ENCODE measurements at places on chromosomes 7 and 10.

GRCh38 chr7:12369756-12370155, 33.9 kb downstream of the VWDE start:
- DNase-seq: no peak

DNA sequence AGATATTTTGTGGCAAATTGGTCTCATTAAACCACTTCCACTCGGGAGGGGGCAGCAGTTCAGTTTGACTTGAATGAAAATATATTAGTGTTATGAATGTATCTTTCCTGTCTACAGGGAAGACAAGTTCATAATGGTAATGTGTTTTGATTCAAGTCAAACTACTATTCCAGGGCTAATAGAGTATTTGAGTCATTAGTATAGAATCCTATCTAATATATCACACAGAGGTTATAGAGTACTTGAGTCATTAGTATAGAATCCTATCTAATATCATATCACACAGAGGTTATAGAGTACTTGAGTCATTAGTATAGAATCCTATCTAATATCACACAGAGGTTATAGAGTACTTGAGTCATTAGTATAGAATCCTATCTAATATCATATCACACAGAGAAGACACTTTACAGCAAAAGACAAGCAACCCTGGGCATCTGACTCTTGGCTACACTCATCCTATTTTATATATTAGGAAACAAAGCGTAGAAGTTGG, 199.7 kb upstream of the MAGI2 start:
- DNase-seq: no peak

DNA sequence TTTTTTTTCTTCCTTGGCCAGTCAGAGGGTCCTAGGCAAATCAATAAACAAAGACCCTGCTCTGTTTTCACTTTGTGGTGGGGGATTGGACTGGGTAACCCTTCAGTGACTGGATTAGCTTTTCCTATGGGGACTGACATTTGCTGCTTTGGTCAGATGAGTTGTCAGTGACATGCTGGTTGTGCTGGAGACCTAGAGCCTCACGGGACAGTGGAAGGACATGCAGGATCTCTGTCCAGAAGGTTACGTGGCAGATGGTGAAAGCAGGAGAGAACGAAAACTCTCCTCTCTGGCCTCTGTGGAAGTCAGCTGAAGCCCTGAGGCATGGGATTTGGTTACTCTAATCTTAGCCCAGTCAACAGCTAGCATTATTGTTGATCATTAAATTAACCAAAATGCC, 90.0 kb upstream of the BMPER start:
- no peak for DNase-seq

GRCh38 chr7:144659211-144659610, 176.6 kb downstream of the TPK1 start:
- no peak for DNase-seq

GRCh38 chr7:78011642-78012041, 213.1 kb downstream of the PHTF2 start:
- no peak for DNase-seq

DNA sequence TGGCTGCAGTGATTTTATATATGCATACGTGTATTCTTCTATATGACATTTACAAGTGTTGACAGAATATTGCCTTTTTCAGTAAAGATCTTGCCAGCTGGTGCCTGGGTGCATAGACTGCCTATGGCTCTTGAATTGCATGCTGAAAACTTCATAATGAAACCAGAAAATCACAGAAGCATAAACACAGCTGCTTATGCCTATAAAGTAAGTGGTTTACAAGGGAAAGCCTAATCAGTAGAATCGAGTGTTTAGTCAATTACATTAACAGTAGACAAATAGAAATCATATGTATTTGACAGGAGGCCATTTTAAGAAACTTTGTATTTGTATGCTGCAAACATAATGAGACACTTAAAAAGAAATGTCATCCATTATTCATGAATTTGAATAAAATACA, 82.5 kb downstream of the TMEM168 start:
- DNase-seq: no peak

DNA sequence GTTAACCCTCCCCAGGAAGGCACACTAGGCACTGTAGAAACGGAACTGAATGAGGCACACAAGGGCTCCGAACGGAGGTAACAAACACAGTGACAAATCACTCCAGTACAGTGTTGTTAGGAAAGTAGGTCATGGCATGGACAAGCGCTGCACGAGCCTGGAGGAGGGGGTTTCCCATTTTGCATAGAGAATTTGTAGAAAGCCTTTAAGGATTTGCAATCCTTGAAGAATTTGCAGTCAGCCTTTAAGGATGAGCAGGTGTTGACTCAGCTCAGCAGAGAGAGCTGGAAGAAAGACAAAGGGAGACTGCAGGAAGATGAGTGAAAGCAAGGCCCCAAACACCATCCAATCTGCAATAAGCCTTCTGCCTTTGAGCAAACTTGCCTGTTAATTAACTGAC, 51.1 kb upstream of the PPP1R3C start:
- no peak for DNase-seq

DNA sequence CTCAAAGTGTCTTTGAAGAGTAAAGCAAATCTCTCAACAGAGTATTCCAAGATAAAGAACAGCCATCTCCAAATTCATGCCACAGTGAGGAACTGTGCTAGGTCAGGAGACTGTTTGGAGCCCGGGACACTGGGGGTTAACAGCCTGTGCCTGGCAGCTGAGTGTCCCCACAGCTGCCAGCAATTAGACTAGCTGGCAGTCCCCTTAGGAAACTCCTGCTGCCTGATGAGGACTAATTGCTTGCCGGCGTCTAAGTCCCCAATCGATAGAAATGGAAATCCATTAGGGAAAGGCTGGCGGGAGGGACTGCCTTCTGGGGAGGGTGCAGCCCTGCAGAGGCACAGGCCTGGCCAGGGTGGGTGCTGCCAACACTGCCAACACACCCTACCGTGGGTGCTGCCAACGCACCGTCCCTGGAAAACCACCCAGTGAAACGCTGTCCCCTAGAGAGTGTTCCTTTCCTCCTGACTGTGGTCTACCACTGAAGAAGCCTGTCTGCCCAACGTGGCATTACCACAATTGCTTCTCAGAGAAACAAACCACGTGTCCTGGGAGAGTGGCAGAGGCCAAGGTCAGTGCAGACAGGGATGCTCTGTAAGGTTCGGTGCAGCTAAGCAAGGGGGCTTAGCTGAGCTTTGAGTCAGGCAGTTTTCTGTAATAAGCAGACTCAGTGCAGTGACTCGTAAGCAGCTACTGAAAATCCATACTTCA, 60.8 kb downstream of the XRCC2 start:
- no peak for DNase-seq

- no peak for DNase-seq
Measured at GRCh38 chr7:122546496-122546895, 152.4 kb downstream of the RNF133 start.

DNA sequence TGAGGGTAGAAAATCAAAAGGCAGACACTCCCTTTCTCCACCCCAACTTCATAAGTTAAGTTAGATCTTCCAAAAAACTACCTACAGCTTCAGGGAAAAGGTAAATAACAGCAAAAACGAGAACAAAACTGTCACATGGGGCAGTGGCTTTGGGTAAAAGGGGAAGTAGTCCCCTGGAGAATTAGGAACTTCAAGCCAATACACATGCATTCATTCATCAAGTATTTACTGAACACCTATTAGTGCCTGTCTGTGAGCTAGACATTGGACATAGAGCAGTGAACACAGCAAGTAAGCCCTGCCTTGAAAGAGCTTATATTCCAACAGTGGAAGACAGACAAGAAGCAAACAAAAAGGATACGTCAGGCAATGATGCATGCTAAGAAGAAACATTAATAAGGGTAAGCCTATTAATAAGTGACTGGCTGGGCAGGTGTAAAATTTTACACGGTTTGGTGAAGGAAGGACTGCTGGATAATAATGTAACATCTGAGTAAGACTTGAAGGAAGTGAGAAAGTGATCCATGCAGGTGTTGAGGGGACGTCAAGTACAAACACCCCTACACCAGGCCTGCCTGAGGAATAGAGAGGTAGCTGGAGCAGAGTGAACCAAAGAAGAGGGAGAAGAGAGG, 69.6 kb upstream of the RAPGEF5 start:
- DNase-seq: no peak

GRCh38 chr7:69363136-69363535, 235.1 kb upstream of the AUTS2 start:
- DNase-seq: no peak

DNA sequence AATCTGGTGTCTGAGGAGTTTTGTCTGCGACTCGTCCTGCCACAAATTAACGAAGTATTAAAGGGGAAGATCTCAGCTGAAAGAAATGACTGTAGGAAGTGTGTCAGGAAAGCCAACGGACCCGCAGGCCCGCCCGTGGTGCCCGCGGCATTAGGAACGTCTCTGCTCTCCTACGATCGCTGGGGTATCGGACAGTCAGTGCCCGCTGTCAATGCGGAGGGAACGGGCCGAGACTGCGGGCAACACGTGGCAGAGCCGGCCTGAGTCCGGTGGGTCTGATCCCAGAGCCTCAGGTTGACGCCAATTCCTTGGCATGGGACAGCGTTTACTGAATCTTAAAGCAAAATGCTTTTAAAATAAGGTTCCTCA, 128.7 kb downstream of the KBTBD2 start:
- DNase-seq: no peak

GRCh38 chr7:22624781-22625180, 102.2 kb upstream of the IL6 start:
- DNase-seq: no peak

- DNase-seq: no peak
Measured at GRCh38 chr10:7520507-7521485, 110.0 kb upstream of the SFMBT2 start.

DNA sequence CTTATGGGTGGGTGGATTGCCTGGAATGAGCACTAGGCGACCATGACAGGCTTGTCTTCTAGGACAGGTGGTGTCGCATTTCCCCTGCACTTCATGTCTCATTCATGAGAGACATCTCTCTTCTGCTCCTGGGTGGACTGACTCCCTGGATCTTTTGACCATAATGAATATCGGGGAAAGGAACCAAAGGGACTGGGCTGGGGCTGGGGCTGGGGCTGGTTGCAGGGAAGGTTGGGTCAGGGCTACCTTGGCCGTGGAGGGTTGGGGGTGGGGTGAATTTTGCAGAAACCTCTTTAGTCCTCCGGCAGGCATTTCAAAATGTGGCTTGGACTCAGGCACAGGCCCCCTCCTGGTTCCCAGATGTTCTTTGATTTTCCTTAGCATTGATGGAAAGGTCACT, 319.2 kb downstream of the ZNF716 start:
- DNase-seq: no peak

- no peak for DNase-seq
Measured at GRCh38 chr7:49245062-49245461, 320.7 kb downstream of the CDC14C start.

DNA sequence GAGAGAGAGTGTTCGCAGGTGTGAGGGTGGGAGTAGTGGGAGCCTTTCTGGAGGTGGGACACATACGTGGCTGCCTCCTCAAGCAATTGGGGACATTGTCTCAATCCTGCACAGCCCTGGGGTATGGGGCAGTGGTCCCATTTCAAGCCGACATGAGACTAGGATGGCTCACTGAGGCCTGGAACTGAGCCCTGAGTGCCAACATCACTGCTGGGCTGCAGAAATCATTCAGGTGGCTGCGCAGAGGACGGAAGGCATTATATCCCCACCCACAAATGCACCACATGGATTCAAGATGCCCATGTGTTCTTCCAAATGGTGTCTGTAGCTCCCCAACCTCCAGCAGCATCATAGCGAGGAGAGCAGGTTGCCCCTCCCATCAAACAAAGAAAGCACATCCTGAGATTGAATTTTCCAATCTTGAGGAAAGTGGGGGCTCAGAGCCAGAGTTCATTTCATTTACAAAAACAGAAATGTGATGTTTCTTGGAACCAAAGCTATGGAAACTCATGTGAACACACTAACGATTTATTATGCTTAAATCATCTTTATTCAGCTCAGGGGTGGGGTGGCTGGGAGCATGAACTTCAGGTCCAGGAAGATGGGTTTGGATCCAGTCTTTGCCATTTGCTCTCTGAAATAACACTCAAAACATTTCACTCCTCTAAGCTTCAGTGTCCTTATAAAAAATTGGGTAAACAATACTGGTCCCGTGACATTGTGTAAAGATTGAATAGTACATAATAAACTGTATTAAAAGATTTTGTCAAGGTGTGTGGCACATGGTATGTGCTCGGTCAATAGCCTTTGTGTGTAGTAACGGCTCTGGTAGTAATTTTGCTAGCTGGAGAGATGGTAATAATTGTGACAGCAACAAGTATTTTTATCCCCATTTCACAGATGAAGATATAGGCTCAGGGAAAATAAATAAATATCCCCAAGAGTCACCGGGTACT, 4.6 kb downstream of the SFTPA2 start:
- DNase-seq: no peak

- no peak for DNase-seq
Measured at GRCh38 chr10:74306227-74306982, 155.4 kb downstream of the ADK start.
